IPS DF 6.9 (cell line): ENCODE measurements at places on chromosomes 5 and 9.

DNA sequence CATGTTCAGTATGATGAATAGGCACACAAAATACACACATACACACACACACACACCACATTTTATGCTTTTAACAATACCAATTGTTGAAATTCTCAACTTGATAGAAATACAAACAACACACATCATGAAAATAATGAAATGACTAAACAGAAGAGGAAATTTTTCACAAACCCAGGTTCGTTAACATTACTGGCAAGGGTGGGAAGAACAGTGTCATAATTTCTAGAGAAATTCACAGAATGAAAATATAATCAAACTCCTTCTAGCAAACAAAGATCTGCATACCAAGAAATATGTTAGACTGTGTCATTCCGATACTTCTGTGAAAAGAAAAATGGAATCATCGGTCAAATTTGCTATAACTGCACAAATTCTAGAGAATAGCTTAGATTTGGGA lies 41.9 kb downstream of the ST8SIA4 start:
- no peak for DNase-seq

- no peak for DNase-seq
These were observed 20.6 kb upstream of the COL5A1 start for GRCh38 chr9:134620751-134621557.

GRCh38 chr5:14109041-14109747 lies 33.9 kb upstream of the TRIO start:
- DNase-seq, result no peak

DNA sequence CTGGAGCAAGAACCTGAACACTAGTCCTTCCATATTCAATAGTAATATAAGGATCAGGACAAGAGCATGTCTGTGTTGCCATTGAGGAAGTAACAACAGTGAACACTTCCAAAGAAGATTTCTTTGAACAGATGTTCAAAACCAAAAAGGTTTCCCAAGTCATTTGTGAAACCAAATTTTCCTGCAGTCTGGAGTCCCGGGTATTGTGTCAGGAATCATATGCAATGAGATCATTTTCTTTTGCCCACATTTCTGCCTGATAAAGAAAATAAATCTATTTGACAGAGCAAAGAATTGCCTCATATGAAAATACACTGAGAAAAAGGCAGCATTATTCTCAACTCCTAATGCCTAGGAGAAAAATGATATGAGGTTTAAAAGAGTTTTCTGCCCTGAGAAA lies 151.7 kb downstream of the SNX18 start:
- DNase-seq, result no peak

DNA sequence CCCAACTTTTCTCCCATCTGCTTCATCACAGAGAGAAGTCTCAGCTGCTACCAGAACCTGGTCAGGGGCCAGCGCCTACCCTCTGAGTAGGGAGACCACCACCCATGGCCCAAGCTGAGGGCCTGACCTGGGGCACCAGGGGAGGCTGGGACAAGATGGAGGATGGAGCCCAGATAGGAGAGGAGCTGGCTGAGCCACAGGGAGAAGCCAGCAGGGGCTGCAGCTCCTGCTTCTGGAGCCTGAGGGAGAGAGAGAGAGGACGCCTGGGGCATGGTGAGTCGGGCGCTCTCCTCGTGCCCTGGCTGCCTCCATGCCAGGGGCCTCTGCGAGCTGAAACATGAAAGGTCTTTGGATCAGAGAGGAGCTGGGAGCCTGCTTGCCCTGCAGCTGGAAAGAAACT lies 1.4 kb upstream of the FOXI1 start:
- no peak for DNase-seq
